ENCODE measurements at places on chromosomes 13 and 19. TPM values are rescaled to one million over a fixed set of nuclear protein-coding genes. Genes with fewer than 3 reads are reported as not detected.

PSG6 gene
- not detected for total RNA-seq

CAMSAP3 gene
- total RNA-seq = 67.1 TPM

SIGLEC5 gene
- total RNA-seq = not detected

TSHZ3 gene
- 2.5 TPM for total RNA-seq
